ENCODE measurements at places on chromosomes 11 and 22.

GRCh38 chr11:58999291-58999680, 60.0 kb downstream of the GLYATL1 start:
- no peak for DNase-seq

DNA sequence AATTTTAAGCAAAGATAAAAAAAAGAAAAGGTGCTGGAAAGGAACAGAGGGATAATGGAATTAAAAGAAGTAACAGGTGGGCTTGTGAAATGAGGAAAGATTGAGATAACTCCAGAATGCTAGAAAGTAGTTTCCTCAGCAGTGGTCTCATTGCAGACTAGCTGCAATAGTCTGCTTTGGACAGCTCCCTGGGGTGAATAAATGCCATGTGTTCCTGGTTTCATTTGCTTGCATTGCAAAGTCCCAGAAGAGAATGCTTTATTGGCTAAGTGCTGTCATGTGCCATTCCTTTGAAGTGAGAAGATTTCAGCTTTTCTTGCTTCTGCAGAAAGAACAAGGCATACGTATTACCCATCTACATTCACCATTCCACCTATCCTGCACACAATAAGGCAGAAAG, 478.8 kb upstream of the RAG2 start:
- no peak for DNase-seq

GRCh38 chr22:40641269-40641668, 4.8 kb upstream of the MRTFA start:
- no peak for DNase-seq

DNA sequence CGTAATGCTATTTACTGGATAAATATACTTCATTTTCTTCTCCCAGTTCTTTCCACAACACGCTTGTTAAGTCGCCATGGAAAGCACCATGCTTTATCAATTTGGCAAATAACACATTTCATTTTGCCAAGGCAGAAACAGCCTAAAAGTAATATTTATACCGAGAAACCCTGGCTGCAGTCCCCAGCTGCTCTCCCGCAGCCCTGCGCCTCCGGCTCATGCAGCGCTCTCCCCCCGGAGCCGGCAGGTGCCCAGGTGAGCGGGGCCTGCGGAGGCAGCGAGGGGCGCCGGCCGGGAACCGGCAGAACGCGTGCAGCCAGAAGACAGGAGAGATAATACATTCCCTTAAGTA, 681 bp upstream of the ARHGEF12 start:
- no peak for DNase-seq

GRCh38 chr11:122319085-122319484, 203.1 kb upstream of the BLID start:
- no peak for DNase-seq

- DNase-seq: no peak
Observed at GRCh38 chr22:37627121-37627520, 12.3 kb upstream of the SH3BP1 start.

GRCh38 chr11:8034604-8035190, 46.3 kb upstream of the TUB start:
- DNase-seq: no peak

DNA sequence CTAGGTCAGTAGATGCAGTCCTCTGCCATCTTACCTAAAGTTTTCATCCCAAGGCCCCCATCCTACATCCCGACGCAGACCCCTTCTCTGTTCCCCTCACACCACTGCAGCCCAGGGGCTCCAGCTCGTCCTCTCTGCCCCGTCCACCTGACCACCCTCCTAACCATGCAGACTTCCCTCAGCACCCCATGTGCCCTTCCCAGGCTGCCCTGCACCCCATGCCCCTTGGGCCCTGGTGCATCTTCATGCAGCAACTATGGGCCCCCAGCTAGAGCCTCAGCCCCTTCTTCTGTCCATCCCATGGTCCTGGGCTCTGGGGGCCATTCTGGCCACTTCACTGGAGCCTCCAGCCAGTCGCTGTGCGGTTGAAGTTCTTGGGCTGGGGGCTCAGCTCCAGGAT, 2.9 kb downstream of the PRR33 start:
- no peak for DNase-seq

DNA sequence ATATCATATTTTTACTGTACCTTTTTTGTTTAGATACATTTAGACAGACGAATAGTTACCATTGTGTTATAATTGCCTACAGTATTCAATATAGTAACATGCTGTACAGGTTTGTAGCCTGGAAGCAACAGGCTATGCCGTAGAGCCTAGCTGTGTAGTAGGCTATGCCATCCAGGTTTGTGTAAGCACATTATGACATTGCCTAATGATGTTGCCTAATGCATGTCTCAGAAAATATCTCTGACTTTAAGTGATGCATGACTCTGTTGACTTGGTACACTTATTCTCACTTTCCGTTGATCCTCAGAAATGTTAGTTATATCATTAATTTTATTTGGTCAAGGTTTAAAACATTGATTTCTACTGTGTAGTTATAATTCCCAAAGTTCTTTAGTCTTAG, 39.9 kb downstream of the OR2AT4 start:
- DNase-seq: no peak

GRCh38 chr22:25742918-25743708, 1.1 kb downstream of the MYO18B start:
- no peak for DNase-seq

GRCh38 chr11:102391549-102392237, 44.7 kb downstream of the BIRC2 start:
- no peak for DNase-seq

DNA sequence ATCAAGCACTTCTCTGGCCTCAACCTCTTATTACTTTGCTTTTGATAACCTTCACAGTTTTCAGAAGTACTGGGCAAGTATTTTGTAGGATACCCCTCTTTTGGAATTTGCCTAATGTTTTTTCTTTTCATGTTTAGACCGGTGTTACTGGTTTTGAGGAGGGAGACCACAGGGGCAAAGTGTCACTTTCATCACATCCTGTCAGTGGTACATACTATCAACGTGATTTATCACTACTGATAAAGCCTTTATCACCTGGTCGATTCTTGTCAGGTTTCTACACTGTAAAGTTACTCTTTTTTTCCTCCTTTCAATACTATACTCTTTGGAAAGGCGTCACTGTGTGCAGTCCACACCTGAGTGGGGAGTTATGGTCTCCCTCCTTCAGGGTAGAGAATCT, 26.7 kb downstream of the QSER1 start:
- DNase-seq: no peak

- DNase-seq: no peak
Observed at GRCh38 chr11:118263695-118264568, at the start of gene MPZL2. Gene MPZL2 (minus strand): TSS chr11:118264297. CDS start chr11:118264153, 144 bp downstream.

GRCh38 chr11:34192481-34193401, 87.3 kb downstream of the NAT10 start:
- peak; percentile 97 for DNase-seq

DNA sequence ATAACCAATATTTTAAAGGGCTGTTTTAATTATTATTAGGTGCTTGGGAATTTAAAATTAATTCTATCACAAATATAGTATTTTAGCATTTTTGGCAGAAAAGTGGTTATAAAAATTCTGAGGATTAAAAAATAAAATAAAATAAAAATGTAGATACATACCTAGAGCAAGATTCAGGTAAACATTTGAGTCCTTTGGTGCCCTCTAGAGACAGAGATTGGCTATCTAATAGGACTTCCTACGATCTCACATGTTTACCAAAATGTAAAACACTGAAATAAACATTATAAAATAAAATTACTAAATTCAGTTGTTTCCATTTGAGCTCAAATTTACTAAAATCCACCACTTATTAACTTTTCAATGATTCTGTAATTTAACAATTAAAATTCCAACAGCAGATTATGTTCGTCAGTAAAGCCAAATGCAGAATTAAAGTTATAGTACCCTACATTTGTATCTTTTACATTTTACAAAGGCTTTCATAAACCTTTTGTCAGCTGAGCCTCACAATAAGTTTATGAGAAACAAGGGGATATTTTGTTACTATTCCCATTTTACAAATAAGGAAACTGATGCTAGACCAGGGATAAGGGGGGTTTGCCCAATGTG, 27.7 kb downstream of the SLC36A4 start:
- DNase-seq: peak; percentile 21

DNA sequence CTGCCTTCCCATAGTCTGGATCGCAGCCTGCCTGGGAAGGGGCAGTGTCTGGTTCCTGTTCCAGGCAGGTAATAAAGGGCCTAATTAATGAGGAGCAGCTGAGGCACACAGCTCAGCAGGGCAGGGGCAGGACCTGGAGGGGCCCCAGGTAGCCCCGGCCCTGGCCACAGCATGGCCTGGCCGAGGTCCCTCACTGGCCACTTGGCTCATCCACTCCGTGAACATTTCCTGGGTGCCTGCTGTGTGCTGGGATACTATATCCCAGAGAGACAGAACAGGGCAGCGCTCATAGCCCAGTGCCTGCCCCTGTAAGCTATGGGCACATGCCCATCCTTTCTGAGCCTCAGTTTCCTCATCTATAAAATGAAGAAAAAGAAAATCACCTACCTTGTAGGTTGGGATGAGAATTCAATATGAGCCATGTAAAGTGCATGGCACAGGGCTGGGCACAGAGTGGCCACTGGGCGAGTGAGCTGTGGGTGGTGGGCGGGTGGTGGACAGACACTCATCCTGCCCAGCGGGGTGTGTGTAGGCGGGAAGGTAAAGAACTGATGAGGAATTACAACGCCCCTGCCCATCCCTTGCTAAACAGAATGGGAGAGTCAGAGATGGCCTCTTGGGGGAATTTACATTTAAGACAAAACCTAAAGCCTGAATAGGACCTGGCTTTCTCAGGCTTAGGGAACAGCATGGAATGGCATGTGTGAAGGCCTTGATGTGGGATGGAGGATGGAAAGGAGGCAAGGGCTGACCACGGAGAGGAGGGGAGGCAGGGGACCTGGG, 9.2 kb downstream of the MYRF start:
- no peak for DNase-seq

GRCh38 chr11:77115181-77115611, 12.6 kb downstream of the OMP start:
- no peak for DNase-seq

GRCh38 chr11:70825893-70826540, 426.4 kb downstream of the SHANK2 start:
- no peak for DNase-seq

GRCh38 chr11:84906995-84907394, 720.1 kb downstream of the DLG2 start:
- DNase-seq: no peak

DNA sequence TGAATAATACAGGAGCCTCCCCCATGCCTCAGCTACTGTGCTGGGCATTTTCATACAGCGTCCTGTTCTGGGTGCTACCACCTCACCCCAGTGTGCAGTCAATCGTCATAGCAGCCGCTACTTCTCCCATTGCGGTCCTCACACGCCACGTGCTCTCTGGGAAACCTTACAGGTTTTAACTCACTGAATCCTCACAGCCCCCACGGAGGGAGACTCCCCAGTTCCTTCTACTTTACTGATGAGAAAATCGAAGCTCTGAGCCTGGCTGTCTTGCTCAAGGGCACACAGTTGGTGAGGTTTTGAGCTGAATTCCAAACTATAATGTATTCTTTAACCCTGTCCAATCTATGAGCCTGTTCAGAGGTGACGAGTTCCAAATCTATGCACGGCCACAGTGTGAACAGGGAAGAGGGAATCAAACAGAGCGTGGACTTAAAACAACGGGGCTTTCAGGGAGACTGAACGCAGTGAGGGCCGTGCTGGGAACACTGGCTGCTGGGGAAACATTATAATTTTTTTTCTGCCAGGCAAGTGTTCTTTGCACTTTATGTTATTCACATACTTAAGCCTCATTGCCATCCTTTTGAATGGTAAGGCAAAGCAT, 421.5 kb downstream of the BRD1 start:
- no peak for DNase-seq

GRCh38 chr22:21762712-21763581, 27.4 kb upstream of the YPEL1 start:
- DNase-seq: no peak

GRCh38 chr11:9677951-9678350, 14.1 kb downstream of the SWAP70 start:
- no peak for DNase-seq

DNA sequence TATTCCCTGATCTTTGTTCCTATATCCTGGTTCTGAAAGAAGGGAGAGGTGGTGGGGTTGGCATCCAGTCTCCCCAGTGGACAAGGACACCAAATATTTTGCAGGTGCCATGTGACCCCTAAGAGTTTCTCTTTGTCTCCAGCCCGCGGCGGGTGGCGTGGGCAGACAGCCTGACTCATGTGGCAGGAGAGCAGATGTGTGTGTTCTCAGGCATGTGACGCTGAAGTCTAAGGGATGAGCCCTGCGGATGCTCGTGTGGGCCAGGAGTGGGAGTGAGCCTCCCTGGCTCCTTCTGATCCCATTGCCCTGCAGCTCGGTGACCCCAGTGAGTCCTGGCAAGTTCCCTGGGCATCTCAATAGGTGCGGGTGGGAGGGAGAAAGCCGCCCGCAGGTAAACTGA, 94.8 kb upstream of the TBCEL start:
- DNase-seq: no peak

- DNase-seq: no peak
Observed at GRCh38 chr22:44578516-44579230, 80.6 kb upstream of the RTL6 start.

GRCh38 chr11:72012091-72012630, 13.5 kb downstream of the IL18BP start:
- no peak for DNase-seq

GRCh38 chr11:67364783-67365722, 8.3 kb downstream of the CLCF1 start:
- no peak for DNase-seq

DNA sequence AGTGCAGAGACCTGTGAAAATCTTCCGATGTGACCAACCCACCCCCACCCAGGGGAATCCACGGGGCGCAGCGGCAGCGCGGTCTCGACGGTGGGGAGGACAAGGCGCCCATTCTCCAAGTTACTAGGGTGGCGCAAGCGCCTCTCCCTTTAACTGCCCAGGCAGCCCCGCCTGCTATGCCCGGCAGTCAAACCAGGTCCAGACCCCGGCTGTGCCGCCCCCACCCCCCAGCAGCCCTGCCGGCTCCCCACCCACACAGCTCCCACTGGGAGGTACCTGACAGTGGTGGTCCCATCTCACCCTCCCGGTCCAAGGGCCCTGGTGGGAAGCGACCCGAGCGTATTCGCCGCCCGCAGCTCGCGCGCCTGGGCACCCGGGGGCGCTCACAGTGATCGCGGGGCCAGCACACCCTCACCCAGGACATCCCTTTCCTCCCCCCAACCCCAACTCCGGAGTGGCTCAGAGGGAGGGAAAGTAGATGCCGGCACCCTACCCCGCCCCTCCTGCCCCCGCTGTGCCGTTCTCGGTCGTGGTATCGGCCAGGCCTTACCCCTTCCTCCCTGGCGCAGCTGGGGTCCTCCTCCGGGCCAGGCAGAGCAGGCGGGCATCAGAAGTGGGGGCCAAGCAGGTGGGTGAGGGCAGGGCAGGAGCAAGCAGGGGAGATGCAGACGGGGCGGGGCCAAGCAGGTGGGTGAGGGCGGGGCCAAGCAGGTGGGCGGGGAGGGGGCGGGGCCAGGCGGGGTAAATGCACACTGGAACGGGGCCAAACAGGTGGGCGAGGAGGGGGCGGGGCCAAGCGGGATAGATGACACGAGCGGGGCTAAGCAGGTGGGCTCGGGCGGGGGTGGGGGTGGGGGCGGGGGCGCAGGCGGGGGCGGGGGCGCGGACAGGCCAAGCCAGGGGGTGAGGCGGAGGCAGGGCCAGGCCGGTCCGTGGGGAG, at the start of gene TRPM5:
Gene TRPM5, minus strand, starts transcription at position 634 of the 940 bp plus-strand sequence. CDS start 21,478 bp downstream, outside the sequence.
- DNase-seq: no peak

All from NCI-H226 (cell line).